ENCODE measurements at places on chromosomes 4 and X.

- DNase-seq: no peak
Observed at GRCh38 chr4:159142241-159142640, 39.4 kb downstream of the RAPGEF2 start.

GRCh38 chr4:10656420-10656819 is 28.1 kb downstream of the CLNK start:
- DNase-seq: no peak

DNA sequence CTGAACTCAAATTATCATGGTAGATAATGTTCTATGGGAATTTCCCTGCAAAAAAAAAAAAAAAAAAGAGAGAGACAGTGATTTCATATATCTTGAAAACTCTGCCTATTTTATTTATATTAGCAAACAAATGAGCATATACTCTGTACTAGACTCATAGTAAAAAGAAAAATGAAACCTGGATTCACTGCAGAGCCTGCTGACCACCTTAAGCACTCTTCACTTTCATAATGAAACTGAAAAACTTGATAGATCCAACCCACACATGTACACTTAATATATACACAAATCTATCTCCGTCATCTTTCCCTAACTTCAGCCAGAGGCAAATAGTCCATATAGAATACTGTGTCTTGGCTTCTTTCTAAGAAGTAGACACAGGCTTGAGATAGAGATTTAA is 226.1 kb upstream of the KCNIP4 start:
- no peak for DNase-seq

GRCh38 chr4:137209240-137209639 is 323.1 kb downstream of the PCDH18 start:
- no peak for DNase-seq

GRCh38 chr4:80184053-80184824 is 13.1 kb upstream of the PRDM8 start:
- peak; percentile 81 for DNase-seq

GRCh38 chr4:159652871-159653270 is 550.0 kb downstream of the RAPGEF2 start:
- DNase-seq: no peak

DNA sequence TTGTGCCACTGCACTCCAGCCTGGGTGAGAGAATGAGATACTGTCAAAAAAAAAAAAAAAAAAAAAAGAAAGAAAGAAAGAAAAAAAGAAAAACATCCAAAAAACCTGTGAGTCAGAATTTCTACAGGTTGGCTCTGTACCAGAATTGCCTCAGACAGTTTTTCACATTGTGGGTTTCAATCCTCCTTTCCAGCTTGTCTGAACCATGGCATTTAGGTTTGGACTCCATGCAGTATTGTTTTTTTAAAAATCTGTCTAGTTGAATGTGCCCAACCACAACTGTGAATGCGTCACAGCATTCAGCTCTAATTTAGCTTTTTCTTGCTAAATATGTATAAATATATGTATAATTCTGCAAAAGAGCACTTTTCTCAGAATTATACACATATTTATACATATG is 31.4 kb upstream of the ARSH start:
- no peak for DNase-seq

- DNase-seq: no peak
Observed at GRCh38 chr4:40865696-40866095, 115.9 kb downstream of the NSUN7 start.

DNA sequence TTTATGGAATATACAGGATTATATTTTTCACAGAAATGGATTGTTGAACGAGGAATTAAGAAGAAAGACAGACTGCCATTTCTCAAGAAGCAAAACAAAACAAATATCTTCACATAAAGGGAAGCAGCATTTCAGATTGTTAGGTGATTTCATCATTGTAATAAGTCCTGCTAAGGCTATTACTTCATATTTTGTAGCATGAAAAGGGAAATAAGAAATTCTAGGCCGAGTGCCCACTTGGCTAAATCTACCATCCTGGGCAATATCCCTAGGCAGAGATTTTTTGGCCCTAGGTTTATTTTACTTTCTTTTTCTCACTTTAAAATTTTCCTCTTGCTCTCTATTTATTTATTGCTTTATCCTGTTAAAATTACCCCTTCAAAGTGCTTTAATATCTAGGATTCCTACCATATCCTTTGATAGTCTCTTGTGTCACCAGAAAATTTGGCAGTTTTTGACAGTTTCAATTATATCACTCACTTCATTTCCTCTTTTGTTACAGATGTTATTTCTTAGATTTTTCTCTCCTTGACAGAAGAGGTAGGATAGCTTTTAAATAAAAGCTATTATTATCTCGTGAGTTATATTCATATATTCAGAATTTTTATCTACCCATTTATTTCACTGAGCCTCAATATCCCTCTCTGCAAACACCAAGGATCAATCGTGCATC is 142.3 kb downstream of the PDGFC start:
- no peak for DNase-seq

DNA sequence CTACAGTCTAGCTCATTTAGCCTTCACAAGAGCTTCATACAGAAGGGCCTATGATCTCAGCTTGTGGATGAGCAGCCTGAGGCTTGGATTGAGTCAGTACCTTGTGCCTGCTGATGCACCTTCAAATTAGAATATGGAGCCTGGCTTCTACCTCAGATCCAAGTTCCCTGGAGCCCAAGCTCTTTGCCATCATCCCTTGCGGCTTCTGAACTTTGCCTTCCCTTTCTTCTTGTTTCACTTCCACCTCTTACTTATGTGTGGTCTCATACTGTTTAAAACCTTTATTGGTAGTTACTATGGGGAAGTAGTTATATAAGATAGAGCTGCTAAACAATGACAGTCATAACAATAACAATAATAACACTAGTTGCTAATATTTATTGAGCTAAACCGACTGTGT is 84.3 kb upstream of the AFF2 start:
- no peak for DNase-seq

- DNase-seq: no peak
Observed at GRCh38 chrX:110519501-110519900, 160.9 kb downstream of the RTL9 start.

- no peak for DNase-seq
Observed at GRCh38 chr4:79927931-79928330, 145.1 kb downstream of the ANTXR2 start.

- no peak for DNase-seq
Observed at GRCh38 chrX:50565718-50566117, 95.1 kb upstream of the DGKK start.

- no peak for DNase-seq
Observed at GRCh38 chr4:123830930-123831329, 434.3 kb downstream of the SPRY1 start.

- DNase-seq: no peak
Observed at GRCh38 chr4:152594978-152595925, 59.4 kb upstream of the FBXW7 start.

- DNase-seq: no peak
Observed at GRCh38 chr4:20445933-20446723, 194.4 kb downstream of the SLIT2 start.

DNA sequence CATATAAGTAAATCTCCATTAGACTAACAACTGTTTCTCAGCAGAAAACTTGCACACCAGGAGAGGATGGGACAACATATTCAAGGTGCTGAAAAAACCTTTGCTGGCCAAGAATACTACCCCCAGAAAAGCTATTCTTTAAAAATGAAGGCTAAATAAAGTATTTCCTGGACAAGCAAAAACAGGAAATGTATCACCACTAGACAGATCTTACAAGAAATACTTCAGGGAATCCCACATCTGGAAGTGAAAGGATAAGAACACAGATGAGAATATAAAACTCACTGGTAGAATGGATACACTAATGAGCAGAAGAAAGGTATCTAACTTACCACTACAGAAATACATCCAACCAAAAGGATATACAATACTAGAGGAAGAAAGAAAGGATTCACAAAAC is 27.0 kb upstream of the ADH1C start:
- DNase-seq: no peak

DNA sequence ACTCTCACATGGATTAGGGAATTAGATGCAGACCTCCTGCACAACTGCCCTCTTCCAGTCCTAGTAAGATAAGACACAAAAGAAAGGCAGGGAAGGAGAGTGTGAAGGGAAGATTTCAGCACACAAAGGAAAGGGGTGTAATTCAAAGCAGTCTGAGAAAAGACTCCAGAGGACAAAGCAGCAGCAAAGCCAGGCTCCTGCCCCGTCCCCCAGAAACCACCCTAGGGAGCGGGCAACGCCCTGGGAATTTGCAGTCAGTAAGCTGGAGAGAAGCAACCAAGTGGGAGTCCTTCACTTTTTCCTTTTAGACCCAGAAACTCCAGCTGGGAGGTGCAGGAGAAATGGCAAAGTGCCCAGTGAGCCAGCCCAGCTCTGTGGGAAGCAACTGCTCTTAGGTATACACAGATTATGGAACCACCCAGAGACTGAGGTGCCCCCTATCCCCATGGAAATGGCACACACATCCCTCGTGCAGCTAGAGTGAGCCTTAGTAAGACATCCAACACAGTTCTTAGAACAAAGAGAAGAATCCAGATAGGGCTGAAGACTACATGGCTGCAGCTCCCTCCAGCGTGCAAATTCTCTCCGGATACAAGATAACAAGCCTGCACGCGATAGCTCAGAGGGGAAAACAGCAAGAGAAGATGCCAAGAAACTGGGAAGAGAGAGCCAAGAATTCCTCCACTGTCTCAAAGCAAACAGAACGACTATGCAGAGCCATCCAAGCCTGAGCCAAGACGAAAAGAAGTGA is 26.5 kb upstream of the IRAK1 start:
- no peak for DNase-seq

GRCh38 chr4:85724791-85725563 is 250.0 kb downstream of the ARHGAP24 start:
- DNase-seq: no peak

- no peak for DNase-seq
Observed at GRCh38 chr4:159269116-159269515, 166.2 kb downstream of the RAPGEF2 start.

- no peak for DNase-seq
Observed at GRCh38 chr4:78863254-78863869, 75.9 kb downstream of the PAQR3 start.

DNA sequence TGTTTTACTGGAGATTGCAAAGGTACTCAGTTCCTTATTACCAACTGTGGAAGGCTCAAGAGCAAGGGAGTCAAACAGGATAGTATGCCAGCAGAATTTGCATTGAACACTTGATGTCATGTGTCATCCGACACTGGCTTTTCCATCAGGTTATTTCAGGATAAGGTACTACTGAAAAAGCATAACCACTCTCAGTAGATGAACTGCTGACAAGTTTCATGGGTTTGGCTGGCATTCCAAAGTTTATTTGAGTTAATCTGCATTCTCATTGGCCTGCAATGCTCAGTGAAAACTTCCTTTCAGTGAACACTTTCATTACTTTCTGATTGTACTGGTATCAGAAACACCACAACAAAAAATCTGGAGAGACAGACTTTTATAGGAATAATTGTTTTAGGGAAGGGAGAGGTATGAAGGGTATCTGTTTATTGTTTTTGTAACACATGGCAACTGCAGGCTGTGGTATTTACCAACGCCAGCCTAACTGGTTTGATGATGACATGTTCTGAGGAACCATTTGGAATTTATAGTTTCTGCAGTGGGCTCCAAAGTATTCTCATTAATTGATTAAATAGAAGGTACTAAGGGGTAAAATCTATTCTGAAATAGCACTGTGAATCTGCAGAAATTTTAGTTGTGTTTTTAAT is 345.7 kb upstream of the NR3C2 start:
- no peak for DNase-seq

DNA sequence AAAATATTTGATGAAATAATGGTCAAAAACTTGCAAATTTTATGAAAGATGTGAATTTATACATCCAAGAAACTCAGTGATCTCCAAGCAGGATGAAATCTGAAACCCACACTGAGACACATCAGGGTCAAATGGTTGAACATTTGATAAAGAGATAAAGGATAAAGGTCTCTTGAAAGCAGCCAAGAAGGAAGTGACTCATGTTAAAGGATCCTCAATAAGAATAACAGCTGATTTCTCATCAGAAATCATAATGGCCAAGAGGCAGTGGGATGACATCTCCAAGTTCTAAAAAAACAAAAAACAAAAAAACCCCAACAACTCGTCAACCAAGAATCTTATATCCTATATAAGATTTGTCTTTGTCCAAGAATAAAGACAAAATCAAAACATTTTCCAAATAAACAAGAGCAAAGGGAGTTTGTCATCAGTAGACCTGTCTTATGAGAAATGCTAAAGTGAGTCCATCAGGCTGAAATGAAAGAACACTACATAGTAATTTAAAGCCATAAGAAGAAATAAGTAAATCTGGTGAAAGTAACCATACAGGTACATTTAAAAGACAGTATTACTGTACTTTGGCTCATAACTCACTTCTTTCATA is 121.7 kb downstream of the PDS5A start:
- no peak for DNase-seq

GRCh38 chr4:184380707-184381106 is 93.6 kb downstream of the IRF2 start:
- DNase-seq: no peak

GRCh38 chrX:33840176-33840575 is 291.9 kb downstream of the FAM47A start:
- DNase-seq: no peak

DNA sequence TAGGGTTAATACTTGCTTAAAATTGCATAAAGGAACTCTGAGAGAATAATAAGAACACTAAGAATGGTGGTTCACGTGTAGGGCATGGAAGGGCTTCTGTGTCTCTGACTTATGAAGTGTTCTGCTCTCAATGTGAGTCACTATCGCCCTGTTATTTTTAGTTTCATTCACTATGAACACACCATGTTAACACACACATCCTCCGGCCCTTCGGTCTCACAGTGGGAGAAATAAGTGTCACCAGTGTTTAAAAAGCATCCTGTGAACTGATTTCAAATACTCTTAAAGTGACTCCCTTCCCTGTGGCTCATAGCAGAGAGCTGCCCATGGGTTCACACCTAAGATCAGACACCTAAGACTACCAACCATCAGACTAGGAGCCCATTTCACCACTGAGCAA is 33.8 kb upstream of the FGFBP2 start:
- no peak for DNase-seq

- DNase-seq: no peak
Observed at GRCh38 chrX:10482261-10482660, 138.1 kb downstream of the MID1 start.

Data from stimulated activated CD8-positive, alpha-beta memory T cell treated with anti-CD3 and anti-CD28 coated beads, Interleukin-7, amount 100 ng/mL, for 1 hour (primary cell).